ENCODE measurements at places on chromosomes 12 and 14. TPM values are rescaled to one million over a fixed set of nuclear protein-coding genes. Genes with fewer than 3 reads are reported as not detected.

DNA sequence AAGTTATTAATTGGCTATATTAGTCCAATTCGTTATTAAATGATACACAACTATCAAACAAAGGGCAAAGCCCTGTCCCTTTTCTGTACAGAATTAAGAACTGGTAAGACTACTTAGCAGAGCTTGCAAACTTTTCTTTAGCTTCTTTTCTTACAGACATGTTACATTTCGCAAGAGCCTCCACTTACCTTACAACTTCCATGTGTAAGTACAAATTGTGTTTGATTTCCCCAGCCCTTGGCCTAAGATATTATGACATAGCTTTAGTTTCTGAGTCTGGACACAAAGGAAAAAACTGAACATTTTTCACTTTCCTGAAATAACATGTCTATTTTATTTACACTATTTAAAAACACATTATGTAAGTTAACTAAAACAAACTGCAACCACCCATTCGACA, 1.7 kb downstream of the ATF7 start:
- no peak for DNase-seq

The RNASE7 gene
- polyA plus RNA-seq = 0.11 TPM

GRCh38 chr14:97117693-97118092, 320.5 kb downstream of the VRK1 start:
- no peak for DNase-seq

DNA sequence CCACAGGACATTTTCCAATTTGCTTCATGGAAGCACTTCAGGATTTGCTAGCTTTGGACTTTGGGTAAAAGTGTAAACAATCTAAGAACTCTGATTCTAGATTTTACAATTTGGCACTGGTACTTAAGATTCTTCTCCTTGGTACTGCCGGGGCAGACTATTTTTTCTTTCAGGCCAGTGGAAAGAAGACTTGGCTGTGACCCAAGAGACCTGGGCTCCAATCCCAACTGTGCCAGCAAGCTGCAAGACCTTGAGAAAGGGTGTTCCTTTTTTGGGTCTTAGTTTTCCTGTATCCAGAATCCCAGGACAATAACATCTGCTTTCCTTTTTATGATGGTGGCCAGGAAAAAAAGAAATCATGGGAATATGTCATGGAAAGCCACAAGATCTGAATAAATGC, 148.1 kb upstream of the CRY1 start:
- peak; percentile 19 for DNase-seq

- DNase-seq = no peak
Measured at GRCh38 chr12:86148612-86149011, 107.6 kb downstream of the MGAT4C start.

The FUT8 gene
- 7.0 TPM for polyA plus RNA-seq

The LRRIQ1 gene
- 0.80 TPM for polyA plus RNA-seq

- peak; percentile 78 for DNase-seq
Measured at GRCh38 chr14:21092273-21093011, 6.0 kb downstream of the ZNF219 start.

- no peak for DNase-seq
Measured at GRCh38 chr12:102232036-102232435, 34.4 kb upstream of the PMCH start.

The BDKRB1 gene
- polyA plus RNA-seq = 4.5 TPM

DNA sequence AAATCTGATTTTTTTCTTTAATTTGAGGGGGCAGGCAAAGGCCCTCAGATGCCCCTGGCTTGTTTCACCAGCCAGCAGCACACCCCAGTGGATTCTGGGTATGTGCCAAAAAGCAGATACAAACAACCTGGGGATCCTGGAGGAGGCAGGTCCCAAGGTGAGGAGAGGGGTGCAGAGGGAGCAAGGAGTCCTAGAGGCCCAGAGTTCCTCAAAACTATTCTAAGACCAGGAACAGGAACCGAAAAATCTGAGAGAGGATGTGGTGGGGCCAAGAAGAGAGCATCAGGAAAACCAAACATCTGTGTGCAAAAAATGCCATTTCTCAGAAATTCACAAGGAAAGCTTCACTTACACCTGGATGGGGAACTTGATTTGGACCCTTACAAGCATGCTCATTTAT, 8.2 kb downstream of the KCNA5 start:
- DNase-seq = no peak

The ADCK1 gene
- polyA plus RNA-seq = 9.9 TPM

- DNase-seq = peak; percentile 13
Measured at GRCh38 chr14:106518054-106518943, 991.9 kb downstream of the TMEM121 start.

The ESYT1 gene
- polyA plus RNA-seq = 22.5 TPM
